Left cardiac atrium (tissue), 4 donors: ENCODE measurements at places on chromosomes 16 and 17. TPM values are rescaled to one million over a fixed set of nuclear protein-coding genes. Genes with fewer than 3 reads are reported as not detected.

- DNase-seq, result no peak
Measured at GRCh38 chr16:51326131-51326856, 175.2 kb upstream of the SALL1 start.

GRCh38 chr16:8854298-8854948, 14.4 kb downstream of the CARHSP1 start:
- DNase-seq, result peak; percentile 15

- no peak for DNase-seq
Measured at GRCh38 chr16:30087181-30087898, 4.4 kb downstream of the TBX6 start.

The KCNG4 gene
- not detected for total RNA-seq

DNA sequence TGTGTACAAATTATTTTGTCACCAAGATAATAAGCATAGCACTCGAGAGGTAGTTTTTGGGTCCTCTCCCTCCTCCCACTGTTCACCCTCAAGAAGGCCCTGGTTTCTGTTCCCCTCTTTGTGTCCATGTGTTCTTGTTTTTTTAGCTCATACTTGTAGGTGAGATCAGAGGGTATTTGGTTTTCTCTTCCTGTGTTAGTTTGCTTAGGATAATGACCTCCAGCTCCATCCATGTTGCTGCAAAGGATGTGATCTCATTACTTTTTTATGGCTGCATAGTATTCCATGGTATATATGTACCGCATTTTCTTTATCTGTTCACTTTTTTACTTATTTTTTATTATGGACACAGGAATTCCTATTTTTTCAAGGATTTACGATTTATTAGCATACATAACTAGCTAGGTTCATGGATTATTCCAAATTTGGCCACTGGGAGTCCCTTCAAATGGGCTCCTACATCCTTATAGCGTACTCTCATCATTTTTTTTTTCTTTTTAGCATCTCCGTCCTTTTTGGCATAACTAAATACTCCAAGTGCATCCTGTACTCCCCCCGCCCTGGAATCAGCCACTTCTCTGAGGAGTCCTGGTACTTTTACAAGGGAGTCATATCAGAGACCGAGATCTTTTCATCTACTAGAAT, 7.3 kb downstream of the TADA2A start:
- DNase-seq, result no peak

GRCh38 chr16:68387301-68387700, 61.0 kb downstream of the SMPD3 start:
- no peak for DNase-seq

GRCh38 chr16:53083119-53083518, 28.3 kb downstream of the CHD9 start:
- no peak for DNase-seq
